Skeletal muscle tissue (tissue), 5 donors: ENCODE measurements at places on chromosomes 16 and 17. TPM values are rescaled to one million over a fixed set of nuclear protein-coding genes. Genes with fewer than 3 reads are reported as not detected.

GRAPL gene
- total RNA-seq, result 0.52 TPM

NPIPA7 gene
- 2.1 TPM for total RNA-seq

MXRA7 gene
- 75.7 TPM for total RNA-seq

CLEC3A gene
- not detected for total RNA-seq

STH gene
- total RNA-seq, result not detected

PIMREG gene
- total RNA-seq, result 6.3 TPM

KRT24 gene
- not detected for total RNA-seq

ABAT gene
- 13.6 TPM for total RNA-seq

CDK5R1 gene
- total RNA-seq, result 6.3 TPM

NOG gene
- 8.9 TPM for total RNA-seq

DLX3 gene
- not detected for total RNA-seq
